ENCODE measurements at places on chromosomes 3 and 15.

GRCh38 chr3:169264711-169265110, 398.8 kb downstream of the MECOM start:
- DNase-seq: no peak

DNA sequence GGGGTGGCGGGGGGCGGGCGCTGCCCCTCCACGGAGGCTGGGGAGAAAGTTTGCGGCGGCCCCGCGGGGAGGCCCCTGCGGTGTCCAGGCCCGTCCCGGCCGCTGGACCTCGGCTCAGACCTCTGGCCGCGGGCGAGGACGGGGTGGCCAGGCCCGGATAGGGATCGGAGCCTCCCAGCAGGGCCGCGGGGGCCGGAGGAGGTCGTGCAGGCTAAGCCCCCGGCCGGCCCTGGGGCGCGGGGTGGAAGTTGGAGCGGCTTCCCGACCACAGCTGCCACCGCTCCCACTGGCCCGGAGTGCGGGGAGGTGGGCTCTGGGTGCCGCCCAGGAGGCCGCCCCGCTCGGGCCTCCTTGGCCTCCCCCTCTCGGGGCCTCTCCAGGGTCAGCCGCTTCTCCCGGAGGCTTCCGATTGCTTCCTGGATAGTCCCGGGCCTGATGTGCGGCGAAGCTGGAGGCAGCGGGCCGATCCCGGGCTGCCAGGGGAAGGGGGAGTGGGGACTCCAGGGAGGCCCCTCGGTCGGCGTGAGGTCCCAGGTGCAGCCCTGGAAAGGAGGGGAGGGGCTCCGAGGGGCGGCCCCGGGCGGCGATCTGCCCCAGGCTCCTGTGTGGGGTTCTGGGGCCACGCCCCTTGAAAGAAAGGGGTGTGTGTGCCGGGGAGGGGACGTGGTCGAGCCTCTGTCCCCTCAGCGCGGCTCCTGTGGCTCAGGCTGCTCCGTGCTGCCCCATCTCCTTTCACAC, 907 bp downstream of the PLXNA1 start:
- DNase-seq: peak; percentile 28

DNA sequence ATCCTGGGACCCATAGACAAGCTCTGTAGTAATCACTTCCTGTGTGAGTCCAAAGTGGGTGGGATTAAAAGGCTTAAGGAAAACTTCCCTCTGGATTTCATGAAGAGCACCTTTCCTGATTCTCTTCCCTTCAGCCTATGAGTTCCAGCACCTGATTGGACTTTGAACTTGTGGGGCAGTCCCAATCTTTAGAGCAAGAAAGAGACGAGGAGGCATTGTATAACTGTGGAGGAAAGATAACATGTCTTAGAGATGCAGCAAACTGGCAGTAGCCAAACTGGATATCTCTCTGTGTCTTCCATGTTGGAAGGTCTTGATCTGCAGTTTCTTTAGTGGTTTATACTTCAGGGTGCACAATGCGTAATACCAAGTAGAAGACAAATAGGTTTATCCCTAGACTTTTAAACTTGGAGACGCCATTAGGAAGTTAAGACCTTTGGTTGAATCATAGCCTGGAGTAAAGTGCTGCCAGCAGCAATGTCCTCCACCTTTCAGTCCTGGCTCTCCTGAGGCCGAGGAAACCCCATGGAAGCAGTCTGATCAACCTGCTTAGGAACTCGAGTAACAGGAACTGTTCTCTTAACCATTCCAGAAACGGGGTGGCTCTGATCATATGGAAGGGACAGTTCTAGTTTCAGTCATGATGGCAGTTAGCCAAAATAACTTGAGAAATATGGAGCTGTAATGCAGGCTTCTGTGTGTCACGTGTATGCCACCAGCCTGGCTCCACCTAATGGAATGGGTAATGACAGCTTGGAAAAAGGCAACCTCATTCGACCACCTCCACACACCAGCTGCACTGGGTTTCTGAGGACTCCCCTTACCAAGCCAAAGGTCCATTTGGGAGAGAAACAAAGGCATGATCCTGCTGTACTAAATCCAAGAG, 4.7 kb downstream of the EIF1B start:
- no peak for DNase-seq

DNA sequence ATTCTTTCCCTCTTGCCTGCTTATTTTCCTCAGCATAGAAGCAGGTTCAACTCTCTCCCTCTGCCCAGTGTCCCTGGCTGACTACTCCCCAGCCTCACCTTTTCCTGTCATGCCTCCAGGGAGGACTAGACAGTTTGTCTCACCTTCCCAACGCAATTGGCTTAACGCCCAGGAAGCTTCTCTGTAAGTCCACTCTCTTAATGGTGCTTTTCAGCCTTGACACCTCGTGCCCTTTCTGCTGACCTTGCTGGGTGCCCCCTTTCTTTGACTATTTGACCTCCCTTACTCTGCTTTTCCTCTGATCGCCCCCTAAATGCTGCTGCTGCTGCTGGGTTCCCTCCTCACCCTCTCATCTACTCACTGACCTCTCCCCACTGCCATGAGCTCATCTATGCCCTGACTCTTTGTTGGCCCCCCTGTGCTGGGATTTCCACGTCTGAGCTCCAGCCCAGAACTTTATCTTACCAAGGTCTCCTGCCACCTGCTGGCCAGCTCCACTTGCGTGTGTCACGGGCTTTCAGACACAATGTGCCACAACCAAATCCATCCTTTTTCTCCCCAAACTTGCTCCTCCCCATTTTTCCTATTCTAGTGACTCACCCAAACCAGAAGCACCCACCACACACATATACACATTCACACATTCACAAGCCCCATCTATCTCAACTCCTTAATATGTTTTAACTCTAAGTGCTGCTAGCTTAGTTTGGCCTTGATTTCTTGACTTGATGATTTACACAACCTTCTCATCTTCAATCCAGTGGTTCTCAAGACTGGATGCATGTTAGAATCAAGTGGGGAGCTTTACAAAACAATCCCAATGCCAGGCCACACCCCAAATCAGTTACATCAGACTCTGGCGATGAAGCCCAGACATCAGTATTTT, 16.6 kb downstream of the EPB42 start:
- no peak for DNase-seq

DNA sequence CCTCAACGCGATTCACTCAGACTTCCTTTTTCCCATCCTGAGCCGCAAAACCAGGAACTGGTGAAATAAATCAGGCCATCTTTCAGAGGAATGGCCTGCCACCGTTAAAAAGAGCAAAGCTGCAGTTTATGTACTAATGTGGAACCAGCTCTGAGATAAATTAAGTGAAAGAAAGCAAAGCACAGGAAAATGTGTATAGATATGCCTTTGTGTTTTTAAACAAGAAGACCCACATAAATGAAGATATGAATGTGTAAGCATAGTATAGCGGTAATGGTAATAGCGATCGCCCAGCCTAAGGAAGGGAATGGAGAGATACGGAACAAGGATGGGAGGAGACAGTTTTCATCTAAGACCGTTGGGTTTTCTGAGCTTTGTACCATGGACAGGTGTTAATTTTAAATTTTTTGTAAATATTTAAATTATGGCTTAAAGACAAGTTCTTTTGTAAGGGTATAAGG, 30.8 kb upstream of the RPN1 start:
- no peak for DNase-seq

DNA sequence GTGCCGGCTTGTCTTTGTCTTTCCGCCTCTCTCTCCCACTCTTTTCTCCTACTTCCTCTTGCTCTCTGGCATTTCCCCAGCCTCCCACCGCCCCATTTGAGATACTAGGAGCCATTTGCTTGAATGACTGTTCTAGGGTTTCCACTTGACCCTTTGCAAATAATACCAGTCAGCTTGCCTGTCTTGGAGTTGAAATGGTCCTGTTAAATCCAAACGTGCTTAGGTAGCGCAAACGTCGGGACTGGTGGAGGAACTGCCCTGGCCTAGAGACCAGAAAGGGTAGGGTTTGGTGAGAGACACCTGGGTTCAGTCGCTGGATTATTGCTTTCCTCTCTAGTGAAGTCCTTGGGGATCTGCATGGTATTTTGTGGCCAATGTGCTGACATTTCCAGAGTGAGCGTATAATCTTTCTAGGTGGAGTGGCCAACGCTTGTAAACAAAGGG, 10.6 kb downstream of the ZIC1 start:
- DNase-seq: no peak

- no peak for DNase-seq
Measured at GRCh38 chr15:45180648-45181436, 6.9 kb downstream of the SHF start.

- DNase-seq: no peak
Measured at GRCh38 chr15:95499397-95499796, 831.1 kb upstream of the NR2F2 start.

DNA sequence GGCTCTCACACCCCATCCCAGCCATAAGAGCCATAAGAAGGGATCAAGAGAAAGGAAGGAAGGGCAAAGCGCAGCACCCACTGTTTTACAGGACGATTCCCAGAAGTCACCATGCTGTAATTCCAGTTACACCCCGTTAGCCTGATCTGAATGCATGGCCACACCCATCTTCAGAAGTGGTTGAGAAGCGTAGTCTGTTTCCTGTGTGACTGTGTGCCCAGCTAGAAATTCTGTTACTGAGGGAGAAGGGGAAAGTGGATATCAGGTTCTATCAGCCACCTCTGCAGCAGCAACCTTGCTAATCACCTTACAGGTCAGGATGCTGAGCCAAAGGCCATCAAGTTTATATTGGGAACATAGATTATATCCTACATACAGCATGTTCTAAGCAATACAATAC, 260.0 kb downstream of the ABHD5 start:
- no peak for DNase-seq

- no peak for DNase-seq
Measured at GRCh38 chr15:63870043-63870394, 36.3 kb upstream of the HERC1 start.
